Activated CD4-positive, alpha-beta T cell treated with anti-CD3 and anti-CD28 coated beads, Interleukin-10, Interleukin-2, amounts not matched to agents 100 ng/mL and 50 ng/mL, durations not matched to agents 16 hours and 8 hours (primary cell): ENCODE measurements at places on chromosomes 1 and 21.

DNA sequence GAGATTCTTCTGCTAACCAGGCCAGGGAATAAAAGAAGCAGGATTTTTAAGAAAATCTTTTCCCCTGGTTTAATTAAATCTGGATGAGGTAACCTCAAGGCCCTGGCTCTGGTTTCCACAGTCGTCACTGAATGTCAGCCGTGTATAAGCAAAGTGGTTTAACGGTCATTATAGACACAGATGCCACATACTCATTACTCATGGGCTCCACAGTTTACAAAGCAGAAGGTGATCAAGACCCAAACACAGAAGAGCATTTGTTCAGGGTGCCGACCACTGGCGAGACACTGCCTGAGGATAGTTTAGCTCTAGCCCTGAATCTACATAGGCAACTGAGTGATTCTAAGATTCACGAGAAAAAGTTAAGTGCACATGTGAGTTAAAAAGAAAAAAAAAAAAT is 27.8 kb upstream of the RAP1GAP start:
- no peak for DNase-seq

DNA sequence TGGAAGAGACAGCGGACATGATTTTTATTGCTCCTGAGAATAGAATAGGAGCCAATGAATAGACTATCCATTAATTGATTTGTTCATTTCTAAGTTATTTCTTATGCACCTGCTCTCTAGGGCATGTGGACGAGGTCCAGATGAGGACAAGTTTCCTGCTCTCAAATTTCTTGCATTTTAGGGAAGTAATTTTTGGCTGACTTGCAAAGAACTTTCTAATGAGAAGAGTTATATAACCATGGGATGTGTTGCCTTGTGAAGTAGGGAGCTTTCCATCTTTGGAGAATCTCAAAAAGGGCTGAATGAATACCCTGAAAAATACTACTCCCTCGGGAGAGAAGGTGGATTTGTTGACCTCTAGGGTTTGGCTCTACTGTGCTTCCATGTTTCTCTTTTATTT is 243.0 kb downstream of the KIF26B start:
- DNase-seq: no peak

- DNase-seq: no peak
These were observed 44.8 kb downstream of the CASQ2 start for GRCh38 chr1:115723756-115724155.

GRCh38 chr1:85019994-85020393 is 23.1 kb upstream of the MCOLN2 start:
- no peak for DNase-seq

- DNase-seq: no peak
These were observed 32.8 kb downstream of the PTAFR start for GRCh38 chr1:28143496-28144202.

- no peak for DNase-seq
These were observed at the start of gene TMEM51 for GRCh38 chr1:15153184-15153841. Gene TMEM51 (plus strand): TSS chr1:15153747. CDS start chr1:15215088, 61,341 bp downstream.

- DNase-seq: peak; percentile 20
These were observed 17.5 kb upstream of the ECE1 start for GRCh38 chr1:21307663-21308305.

GRCh38 chr21:25243808-25244207 is 363.5 kb downstream of the MRPL39 start:
- no peak for DNase-seq

DNA sequence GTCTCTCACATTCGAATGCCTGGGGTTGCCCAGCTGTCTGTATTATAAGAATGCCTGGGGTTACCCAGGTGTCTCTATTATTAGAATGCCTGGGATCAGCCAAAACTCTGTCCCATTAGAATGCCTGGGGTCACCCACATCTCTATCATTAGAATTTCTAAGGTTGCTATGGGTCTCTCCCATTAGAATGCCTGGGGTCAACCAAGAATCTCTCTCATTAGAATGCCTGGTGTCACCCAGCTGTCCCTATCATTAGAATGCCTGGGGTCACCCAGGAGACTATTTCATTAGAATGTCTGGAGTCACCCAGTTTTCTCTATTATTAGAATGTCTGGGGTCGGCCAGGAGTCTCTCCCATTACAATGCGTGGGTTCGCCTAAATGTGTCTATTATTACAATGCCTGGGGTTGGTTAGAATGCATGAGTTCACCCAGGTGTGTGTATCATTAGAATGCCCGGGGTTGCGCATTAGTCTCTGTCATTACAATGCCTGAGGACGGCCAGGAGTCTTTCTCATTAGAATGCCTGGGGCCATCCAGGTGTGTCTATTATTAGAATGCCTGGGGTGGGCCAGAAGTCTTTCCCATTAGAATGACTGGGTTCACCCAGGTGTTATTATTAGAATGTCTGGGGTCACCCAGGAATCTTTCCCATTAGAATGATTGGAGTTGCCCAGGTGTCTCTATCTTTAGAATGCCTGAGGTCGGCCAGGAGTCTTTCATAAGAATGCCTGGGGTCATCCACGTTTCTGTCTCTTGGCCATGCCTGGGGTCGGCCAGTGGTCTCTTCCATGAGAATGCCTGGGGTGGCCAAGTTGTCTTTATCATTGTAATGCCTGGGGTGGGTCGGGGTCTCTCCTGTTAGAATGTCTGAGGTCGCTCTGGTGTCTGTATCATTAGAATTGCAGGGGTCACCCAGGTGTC is 59.6 kb downstream of the RNF187 start:
- DNase-seq: no peak

DNA sequence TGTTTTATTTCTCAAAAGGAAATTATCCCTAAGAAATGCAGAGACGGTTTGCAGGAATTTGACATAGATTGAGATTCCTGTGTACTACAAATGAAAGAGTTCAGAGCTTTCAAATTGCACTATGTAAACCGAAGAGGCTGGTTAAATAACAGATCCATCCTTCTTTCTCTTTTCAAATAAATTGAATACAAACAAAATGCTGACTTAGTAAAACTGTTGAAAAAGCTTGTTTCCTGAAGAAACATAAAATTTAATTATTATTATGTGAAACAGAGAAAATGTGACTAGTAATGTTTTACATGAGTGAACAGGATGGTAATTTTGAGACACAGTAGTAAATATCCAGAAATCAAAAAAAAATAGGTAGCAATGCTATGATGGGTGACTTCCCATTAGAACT is 441.2 kb downstream of the LRRIQ3 start:
- DNase-seq: no peak

- no peak for DNase-seq
These were observed 111.5 kb downstream of the CCDC185 start for GRCh38 chr1:223504741-223505140.

DNA sequence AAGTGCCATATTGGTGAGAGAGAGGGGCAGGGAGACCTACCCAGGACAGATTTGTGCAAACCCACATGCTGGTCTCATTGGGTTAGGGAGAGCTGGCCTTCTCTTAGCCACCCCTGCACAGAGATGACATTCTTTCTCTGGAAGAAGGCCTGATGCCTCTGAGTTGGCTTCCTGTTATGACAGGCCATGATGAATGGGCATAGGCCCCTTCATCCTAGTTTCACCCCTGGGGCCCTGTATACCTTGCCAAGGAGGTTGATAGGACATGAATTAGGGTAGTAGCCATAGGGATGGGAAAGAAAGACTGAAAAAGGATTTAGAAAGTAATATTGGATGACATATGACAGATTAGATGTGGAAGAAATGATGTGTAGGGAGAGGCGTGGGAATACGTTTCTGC is 46.6 kb downstream of the TENT5C start:
- no peak for DNase-seq

DNA sequence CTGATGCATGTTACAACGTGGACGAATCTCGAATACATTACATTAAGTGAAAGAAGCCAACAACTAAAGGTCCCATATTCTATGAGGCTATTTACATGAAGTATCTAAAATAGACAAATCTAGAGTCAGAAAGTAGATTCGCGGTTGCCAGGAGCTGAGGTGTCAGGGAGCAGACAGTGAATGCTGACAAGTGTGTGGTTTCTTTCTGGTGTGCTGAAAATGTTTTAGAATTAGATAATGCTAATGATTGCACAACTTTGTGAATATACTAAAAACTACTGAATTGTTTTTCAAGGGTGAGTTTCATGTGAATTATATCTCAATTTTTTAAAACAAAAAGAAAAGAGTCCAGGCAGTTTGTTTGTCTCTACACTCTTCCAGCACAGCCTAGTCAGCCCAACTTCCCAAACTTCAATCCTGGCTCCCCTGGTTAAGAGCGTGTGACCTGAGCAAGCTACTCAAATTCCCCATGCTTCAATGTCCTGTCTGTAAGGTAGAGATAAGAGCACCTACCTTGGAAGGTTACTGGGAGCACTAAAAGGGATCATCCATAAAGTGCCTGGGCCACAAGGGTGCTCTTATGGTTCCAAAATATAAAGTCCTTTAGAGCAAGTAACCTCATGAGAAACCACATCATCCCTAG is 20.9 kb downstream of the HLCS start:
- DNase-seq: no peak

- DNase-seq: no peak
These were observed 277.9 kb downstream of the LRRC7 start for GRCh38 chr1:69845655-69846054.

DNA sequence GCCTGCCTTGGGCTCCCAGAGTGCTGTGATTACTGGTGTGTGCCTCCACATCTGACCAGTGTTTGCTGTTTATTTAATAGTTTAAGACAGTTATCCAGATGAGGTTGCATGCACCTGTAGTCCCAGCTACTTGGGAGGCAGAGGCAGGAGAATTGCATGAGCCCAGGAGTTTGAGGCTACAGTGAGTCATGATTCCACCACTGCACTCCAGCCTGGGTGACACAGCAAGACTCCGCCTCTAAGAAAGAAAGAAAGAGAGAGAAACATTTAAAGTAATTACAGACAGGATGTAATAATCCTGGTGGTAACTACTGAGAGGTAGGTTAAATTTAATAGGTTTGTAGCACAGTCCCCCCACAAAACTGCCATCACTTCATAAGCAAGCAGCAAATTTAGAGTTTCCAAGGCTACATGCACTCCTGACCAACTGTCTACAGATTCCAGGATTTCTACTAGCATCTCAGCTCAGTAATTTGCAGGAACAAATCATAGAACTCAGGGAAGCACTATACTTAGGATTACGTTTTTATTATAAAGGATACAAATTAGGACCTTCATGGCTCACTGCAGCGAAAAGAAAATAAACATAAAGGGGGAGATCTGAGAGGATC is 89.6 kb downstream of the PKN2 start:
- peak; percentile 24 for DNase-seq

GRCh38 chr1:41681331-41682098 is 197.0 kb upstream of the EDN2 start:
- DNase-seq: no peak

GRCh38 chr1:207218512-207219362 is 102.7 kb upstream of the CD55 start:
- no peak for DNase-seq

- no peak for DNase-seq
These were observed 164.4 kb downstream of the EDEM3 start for GRCh38 chr1:184590163-184590750.

GRCh38 chr1:2639607-2640521 is 7.0 kb upstream of the MMEL1 start:
- DNase-seq: no peak

DNA sequence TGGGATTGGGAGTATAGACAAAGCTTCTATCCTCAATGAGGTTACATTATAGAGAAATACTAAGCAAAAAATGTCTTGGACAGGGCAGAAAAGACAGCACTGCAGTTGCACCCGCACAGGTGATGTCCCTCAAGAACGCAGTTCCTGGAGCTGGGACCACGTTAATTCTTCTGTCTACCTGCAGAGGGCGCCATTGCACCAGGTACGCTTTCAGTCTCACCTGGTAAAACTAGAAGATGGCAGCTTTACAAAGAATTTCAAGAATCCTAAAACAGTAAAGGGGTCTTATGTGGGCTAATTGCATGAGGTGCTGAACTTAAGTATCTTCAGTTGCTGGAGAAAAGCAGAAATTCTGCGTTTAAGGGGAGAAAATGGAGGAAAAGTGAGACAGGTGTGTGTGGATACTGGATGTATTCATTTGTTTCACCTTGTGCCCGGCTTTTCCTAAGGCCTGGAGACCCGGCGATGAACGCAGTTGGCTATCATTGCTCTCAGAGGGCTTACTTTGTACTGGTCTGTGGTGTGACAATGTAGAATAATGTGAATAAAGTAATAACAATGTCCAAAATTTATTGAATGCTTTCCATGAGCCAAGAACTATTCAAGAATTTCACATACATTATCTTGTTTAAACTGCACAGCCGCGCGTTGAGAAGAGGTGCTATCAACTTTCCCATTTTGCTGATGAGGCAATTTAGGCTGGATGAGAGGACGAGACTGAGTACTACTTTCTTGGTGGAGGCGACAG is 276.3 kb upstream of the GREM2 start:
- peak; percentile 36 for DNase-seq

DNA sequence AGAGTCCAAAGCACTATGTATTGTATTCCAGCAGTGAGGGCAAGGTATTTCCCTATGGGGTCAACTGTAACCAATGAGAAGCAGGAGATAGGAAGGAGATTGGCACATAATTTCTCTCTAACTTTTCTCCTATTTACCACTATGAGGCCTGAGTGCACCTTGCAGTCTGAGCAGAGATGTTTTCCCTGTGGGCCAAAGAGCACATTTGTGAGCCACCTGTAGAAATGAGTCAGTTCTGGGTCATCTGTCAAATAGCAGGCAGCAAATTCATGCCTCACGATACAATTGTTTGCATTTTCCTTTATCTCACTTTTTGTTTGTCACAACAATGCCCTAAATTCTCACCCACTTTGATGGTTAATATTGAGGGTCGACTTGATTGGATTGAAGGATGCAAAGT is 547.2 kb upstream of the NCAM2 start:
- DNase-seq: no peak

GRCh38 chr21:42724226-42724920 is 71.0 kb downstream of the PDE9A start:
- DNase-seq: no peak

DNA sequence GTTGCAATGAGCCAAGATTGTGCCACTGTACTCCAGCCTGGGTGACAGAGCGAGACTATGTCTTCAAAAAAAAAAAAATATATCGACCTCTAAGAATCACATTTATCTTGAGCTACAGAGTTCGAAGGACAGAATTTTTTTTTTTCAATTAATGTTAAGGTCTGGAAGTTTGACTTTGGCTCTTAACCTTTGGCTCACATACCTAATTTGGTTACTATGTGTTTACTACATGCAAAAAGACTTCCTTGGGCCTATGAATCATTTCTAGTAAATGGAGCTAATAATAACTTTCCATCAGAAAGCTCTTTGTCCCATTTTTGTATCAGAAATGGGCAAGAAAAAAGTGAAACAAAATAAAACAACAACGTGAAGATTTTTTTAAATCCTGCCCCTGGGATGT is 351.2 kb downstream of the SMYD3 start:
- no peak for DNase-seq

DNA sequence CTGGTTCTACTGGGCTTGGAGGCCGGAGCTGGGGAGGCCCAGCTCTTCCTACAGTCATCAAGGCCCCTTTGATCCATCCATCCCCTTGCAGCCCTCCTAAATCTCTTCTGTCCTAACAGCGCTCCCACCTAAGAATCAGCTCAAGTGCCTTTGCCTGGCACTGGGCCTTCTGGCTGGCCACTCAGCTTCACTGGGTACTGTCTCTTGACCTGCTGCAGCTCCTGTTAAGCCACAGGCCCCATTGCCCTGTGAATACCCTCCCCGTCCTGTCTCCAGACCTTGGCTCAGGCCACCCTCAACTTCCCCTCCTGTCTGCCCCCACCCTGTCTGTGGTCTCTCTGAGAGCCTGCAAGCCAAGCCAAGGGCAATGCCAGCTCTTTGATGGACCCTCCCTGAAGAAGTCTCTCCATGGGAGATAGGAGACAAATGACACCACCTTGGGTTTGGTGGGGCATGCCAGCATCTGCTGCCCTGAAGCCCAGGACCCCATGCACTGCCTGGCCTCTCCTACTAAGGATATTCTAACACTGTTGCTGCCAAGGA is 27.3 kb downstream of the FAM151A start:
- no peak for DNase-seq

- no peak for DNase-seq
These were observed 48.4 kb downstream of the CCN1 start for GRCh38 chr1:85628791-85629531.
